ENCODE measurements at places on chromosomes 7 and 10.

- DNase-seq, result peak; percentile 49
Observed at GRCh38 chr7:147833557-147833956, 757.0 kb upstream of the C7orf33 start.

GRCh38 chr7:87850836-87851593, 25.1 kb downstream of the SLC25A40 start:
- no peak for DNase-seq

GRCh38 chr7:73999664-74000435, 28.1 kb upstream of the ELN start:
- DNase-seq, result peak; percentile 38

GRCh38 chr7:101744588-101744987, 72.8 kb upstream of the CUX1 start:
- no peak for DNase-seq

GRCh38 chr7:117961235-117961634, 88.0 kb upstream of the CTTNBP2 start:
- no peak for DNase-seq

GRCh38 chr7:118948508-118948907, 724.0 kb downstream of the ANKRD7 start:
- DNase-seq, result no peak

DNA sequence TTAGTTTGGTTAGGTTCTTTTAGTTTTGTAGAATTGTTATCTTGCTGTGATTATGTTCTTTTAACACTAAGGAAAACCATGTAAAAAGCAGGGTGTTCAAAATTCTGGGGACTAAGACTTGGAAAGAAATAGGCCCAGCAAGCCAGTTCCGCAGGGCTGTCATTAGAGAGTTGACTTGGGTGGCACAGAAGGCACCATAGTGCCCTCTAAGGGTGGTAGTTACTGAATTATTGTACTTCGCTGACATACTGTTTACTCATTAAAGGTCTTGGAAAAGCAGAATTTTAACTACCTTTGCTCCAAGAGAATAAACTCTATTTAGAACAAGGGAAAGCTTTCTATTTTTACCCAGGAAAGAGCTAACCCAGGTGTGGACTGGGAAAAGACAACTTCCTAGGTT, 86.5 kb downstream of the OTUD1 start:
- DNase-seq, result no peak

GRCh38 chr10:70765794-70766594, 19.2 kb downstream of the TBATA start:
- no peak for DNase-seq
